ENCODE measurements at places on chromosomes 4 and X.

GRCh38 chrX:136523770-136524169, 8.2 kb upstream of the VGLL1 start:
- no peak for DNase-seq

GRCh38 chrX:11100281-11101035, 10.7 kb upstream of the HCCS start:
- DNase-seq: no peak

GRCh38 chrX:49212861-49213260, 12.9 kb upstream of the SYP start:
- no peak for DNase-seq

DNA sequence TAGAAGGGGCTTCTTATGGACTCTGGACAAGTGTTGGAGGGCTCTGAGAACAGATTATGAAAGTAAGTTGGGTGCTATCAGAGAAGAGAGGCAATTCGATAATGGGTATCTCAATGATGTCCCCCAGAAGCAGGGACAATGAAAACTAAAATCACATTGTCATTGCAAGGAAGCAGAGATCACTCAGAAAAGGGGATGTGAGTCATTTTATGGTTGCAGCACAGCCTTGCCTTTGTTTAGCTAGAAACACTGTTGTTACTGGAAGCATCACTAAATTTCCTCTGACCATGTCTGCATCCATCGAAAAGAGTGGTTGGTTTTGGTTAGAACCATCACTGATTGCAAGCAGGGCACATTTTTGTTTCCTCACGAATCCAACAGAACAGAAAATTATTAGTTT, 246.8 kb upstream of the NWD2 start:
- no peak for DNase-seq

- DNase-seq: no peak
These were observed 350.0 kb downstream of the CAMK2D start for GRCh38 chr4:113411496-113411938.

DNA sequence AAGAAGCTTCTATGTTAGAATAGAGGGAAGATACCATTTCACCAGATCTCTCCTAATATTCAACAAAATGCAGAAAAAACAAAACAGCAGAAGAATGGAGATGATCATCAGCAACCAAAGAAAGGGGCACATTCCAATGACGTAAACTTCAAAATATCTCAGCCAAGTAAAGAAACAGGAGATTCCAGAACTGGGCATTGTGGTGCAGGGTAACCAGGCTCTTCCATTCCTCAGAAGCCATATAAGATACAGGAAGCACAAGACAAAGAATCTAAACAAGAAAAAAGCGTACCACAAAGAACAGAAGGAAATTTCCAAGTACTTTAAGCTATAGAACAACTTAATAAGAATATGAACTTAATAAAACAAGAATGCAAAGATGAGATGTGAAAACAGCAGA, 6.9 kb upstream of the ARMCX4 start:
- no peak for DNase-seq

GRCh38 chrX:41164449-41164848, 79.2 kb downstream of the USP9X start:
- no peak for DNase-seq

Data from CD4-positive, alpha-beta T cell treated with Interleukin-12 subunit alpha and Interleukin-12 subunit beta, for 1 hour (primary cell).